Activated effector memory CD4-positive, alpha-beta T cell treated with Interleukin-2 at 50 U/mL for 16 hours (primary cell): ENCODE measurements at places on chromosomes 1 and 21.

DNA sequence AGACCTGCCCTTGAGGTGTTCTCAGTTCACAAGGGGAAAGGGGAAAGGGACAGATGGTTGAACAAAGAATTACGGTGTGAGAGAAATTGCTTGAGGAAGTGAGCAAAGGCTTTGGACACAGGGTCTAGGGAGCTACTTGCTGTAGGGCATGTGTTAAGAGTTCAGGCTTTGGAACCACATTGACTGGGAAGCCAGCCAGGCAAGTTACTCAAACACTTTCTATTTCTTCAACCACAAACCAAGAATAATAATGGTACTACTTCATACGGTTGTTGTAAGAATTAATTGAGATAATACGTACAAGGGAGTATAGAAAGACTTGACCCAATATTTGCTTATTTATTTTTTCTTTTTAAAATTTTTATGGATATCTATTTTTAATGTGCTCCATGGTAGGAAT lies 26.6 kb downstream of the AK4 start:
- no peak for DNase-seq

DNA sequence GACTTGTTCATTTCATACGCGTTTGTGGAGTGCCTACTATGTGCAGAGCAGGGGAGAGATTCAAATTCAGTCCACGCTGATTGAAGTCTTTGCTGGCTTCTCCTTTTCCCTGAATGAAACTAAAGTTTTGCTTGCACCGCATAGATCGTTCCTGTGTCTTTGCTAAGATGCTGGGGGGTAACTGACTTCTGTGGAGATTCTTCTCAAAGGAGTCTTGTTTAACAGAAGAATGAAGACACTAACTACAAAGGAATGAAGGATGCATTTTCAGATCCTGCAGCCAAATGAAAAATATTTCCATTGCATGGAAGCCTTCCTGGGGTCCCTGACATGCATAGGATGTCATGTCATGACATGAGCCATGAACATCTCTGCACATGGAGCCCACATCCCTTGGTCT lies 26.9 kb upstream of the H6PD start:
- DNase-seq = no peak

- DNase-seq = no peak
Measured at GRCh38 chr1:60870269-60870865, 212.0 kb upstream of the NFIA start.

DNA sequence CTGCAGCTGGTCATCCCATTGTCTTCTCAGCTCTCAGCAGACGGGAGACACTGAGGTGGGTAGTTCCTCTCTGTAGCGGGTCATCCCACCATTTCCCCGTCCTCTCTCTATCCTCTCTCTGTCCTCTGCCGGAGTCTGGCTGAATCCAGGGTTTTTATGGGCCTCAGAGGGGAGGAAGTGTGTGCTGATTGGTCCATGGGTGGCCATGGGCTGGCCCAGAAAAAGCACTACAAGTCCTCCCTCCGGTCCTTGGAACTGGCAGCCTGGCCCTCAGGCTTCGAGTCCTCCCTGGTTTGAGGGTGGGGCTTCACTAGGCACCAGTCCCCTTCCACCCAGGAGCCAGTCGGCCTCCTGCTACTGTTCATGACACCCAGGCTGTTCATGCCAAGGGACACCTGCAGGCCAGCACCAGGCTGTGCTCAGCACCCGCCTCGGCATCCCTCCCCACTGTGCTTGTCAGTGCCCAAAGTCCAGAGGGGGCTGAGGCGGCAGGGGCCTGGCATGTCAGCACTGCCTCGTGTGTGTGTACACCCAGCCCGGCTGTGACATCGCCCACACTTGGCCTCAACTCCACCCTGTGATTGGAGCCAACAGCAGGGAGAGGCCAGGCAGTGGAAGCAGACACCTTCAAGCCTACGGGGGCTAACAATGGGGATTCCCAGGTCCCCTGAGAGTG lies 23.0 kb upstream of the LRRC8C start:
- DNase-seq = peak; percentile 44

- DNase-seq = no peak
Measured at GRCh38 chr1:101003012-101003650, 22.5 kb downstream of the DPH5 start.
